ENCODE measurements at places on chromosomes 1 and 21. TPM values are rescaled to one million over a fixed set of nuclear protein-coding genes. Genes with fewer than 3 reads are reported as not detected.

Gene EFNA3
- total RNA-seq, result 6.0 TPM

Gene PGLYRP4
- total RNA-seq, result not detected

Gene OR14K1
- not detected for total RNA-seq

Gene SHISA4
- total RNA-seq, result 0.41 TPM

Gene SPATC1L
- 14.7 TPM for total RNA-seq

Gene KCNJ9
- total RNA-seq, result not detected

Gene KCNQ4
- 0.57 TPM for total RNA-seq

Gene DMBX1
- total RNA-seq, result not detected

Gene LACTBL1
- total RNA-seq, result not detected

Gene OSCP1
- 0.59 TPM for total RNA-seq

Gene FCGR2B
- not detected for total RNA-seq

- no peak for DNase-seq
- no peak overlapping the region for H3K27ac ChIP-seq
- peaks cover 2% of the 10 kb centered on the region for H3K27me3 ChIP-seq
- H3K4me3 ChIP-seq, result no peak overlapping the region
- H3K36me3 ChIP-seq, result no peaks in the 10 kb centered on the region
- H3K4me1 ChIP-seq, result no peaks in the 10 kb centered on the region
These were observed 69.1 kb downstream of the TGFB2 start for GRCh38 chr1:218414060-218414728.

GRCh38 chr1:64766429-64766828 lies 21.6 kb downstream of the RAVER2 start:
- H3K4me3 ChIP-seq, result no peak overlapping the region
- no peak for DNase-seq
- H3K27ac ChIP-seq, result no peak overlapping the region
- H3K27me3 ChIP-seq, result peaks cover 2% of the 10 kb centered on the region
- no peaks in the 10 kb centered on the region for H3K4me1 ChIP-seq
- H3K36me3 ChIP-seq, result no peaks in the 10 kb centered on the region

GRCh38 chr1:41983451-41983850 lies 64.7 kb upstream of the HIVEP3 start:
- no peak overlapping the region for H3K27ac ChIP-seq
- no peaks in the 10 kb centered on the region for H3K36me3 ChIP-seq
- no peaks in the 10 kb centered on the region for H3K27me3 ChIP-seq
- H3K4me3 ChIP-seq, result no peak overlapping the region

DNA sequence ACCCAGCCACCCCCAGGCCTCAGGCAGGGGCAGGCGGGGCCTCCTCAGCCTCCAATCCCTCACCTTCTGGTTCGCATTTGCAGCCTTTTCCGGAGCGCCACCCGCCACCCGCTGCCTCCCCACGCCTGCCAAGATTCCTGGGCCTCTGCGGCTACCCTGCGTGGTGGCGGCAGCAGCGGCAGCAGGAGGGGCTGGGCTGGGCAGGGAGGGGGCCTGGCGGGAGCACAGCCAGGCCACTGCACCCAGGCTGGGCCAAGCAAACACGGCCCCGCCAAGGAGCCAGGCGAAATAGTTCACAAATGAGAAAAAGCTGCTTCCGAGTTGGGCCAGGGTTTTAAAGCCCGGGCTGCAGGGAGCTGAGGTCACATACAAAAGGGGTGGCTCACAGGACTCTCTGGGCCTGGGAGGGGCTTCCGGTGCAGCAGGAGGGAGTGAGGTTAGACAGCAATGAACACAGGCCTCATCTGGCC lies 9.8 kb downstream of the COL8A2 start:
- H3K4me1 ChIP-seq, result peaks cover 4% of the 10 kb centered on the region
- DNase-seq, result no peak
- H3K36me3 ChIP-seq, result no peaks in the 10 kb centered on the region
- no peaks in the 10 kb centered on the region for H3K27me3 ChIP-seq

DNA sequence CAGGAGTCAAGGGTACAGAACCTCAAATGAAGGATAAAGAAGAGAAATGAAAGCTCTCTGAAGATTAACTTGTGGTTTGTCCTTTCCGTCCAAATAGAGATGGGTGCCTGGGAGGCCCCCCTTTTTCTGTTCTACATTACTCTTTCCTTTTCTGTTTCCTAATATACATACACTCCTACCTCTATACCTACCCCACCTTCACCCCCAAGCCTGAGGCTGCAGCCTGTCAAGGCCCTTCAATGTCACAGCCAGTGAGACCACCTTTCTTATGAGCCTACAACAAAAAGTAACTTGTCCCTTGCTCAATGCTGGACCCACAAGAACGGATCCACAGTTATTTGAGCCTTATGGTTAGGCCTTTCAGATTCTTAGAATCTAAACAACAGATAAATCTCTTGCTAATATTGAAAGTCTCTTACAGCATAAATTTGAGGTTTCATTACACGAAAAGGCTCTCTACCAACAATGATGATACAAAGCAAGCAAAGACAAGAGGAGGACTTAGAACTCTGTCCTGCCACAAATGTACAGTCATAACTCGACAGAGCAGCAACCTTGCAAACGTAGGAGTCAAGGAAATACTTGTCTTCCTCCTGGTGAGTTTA lies 4.1 kb upstream of the TRAF3IP3 start:
- H3K36me3 ChIP-seq, result peaks cover 13% of the 10 kb centered on the region
- no peaks in the 10 kb centered on the region for H3K27me3 ChIP-seq
- peak overlapping the region; percentile 97 for H3K27ac ChIP-seq
- H3K4me1 ChIP-seq, result peaks cover 71% of the 10 kb centered on the region
- DNase-seq, result peak; percentile 49

DNA sequence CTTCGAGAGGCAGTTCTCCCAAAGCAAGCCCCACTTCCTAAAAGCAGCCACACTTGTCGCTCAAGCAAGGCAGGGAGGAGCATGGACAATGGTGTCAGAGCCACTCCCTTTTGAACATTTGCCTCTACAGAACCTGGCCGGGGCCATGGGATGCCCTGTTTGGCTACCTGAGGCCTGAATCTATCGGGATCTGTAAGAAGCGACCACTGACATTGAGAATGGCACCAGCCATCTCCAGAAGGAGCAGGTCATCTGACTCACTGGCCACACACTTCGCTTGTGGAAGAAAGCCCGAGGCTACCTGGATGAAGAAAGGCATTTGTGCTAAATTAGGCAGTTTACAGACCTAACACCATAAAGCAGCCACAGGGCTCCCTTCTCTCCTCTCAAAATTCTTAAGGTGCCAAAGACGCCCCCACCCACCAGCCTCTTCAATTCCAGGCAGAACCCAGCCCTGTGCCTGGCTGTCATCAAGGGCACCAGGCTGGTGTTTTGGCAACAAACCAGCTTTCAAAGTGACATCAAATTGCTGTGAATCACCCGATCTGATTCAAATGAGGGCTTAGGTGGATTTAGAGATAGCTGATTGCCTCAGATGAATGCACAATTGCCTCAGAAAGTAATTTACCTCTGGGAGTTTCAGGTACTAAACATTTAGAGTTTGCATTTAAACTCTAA lies 104.8 kb downstream of the ETS2 start:
- no peak overlapping the region for H3K4me3 ChIP-seq
- H3K27ac ChIP-seq, result no peak overlapping the region
- no peaks in the 10 kb centered on the region for H3K27me3 ChIP-seq
- H3K36me3 ChIP-seq, result no peaks in the 10 kb centered on the region

DNA sequence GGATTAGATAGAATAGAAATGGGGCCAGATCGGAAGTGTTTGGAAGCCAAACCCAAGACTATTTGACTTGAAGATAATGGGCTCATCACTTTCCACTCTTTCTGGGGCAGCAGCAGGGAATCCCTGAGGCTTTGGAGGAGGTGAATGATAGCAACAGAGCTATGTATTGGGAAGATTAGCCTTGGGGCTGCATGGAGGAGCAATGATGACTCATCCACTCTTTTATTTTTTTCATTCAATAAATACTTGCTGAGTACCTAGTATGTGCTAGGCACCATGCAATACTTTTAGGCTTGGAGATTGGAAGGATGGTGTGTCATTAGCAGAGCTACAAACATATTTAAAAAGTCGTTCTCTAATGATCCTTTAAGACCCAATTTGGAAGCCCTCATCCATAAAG lies 166.9 kb upstream of the FOXD3 start:
- no peak overlapping the region for H3K27ac ChIP-seq
- H3K36me3 ChIP-seq, result no peaks in the 10 kb centered on the region
- no peak for DNase-seq

DNA sequence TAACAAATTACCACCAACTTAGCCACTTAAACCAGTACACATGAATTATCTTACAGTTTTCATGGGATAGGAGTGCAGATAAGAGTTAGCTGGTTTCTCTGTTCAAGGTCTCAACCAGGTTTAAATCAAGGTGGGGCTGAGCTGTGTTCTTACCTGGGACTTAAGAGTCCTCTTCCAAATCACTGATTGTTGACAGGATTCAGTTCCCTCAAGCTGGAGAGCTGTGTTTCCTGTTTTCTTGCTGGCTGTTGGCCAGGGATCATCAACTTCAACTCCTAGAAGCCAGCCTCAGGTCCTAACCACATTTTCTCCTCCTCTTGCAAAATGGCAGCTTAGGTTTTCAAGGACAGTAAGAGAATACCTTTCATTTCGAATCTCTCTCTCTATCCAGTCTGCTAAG lies 123.8 kb upstream of the CHRM3 start:
- DNase-seq, result no peak
- H3K27ac ChIP-seq, result no peak overlapping the region
- H3K4me1 ChIP-seq, result no peaks in the 10 kb centered on the region
- H3K4me3 ChIP-seq, result no peak overlapping the region
- no peaks in the 10 kb centered on the region for H3K36me3 ChIP-seq

DNA sequence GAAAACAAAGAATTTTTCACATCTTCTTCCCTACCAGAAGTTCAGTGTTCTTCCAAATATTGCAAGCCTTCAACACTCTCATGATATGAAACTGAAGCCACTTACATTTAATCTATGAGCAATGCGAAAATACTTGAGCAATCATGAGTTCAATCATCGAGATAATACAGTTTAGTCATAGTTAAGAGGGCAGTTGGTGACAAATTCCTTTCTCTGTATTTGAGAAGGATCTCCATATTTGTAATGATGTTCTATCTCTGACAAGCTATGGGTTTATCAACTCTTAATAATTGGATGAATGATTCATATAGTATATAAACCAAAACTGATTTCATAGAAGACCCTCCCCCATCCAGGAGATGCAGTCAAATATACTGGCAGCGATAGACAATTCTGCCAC lies 29.7 kb upstream of the PYHIN1 start:
- peaks cover 3% of the 10 kb centered on the region for H3K4me1 ChIP-seq
- no peak overlapping the region for H3K27ac ChIP-seq
- DNase-seq, result no peak
- H3K27me3 ChIP-seq, result peaks cover 17% of the 10 kb centered on the region
- H3K4me3 ChIP-seq, result no peak overlapping the region
- H3K36me3 ChIP-seq, result no peaks in the 10 kb centered on the region

GRCh38 chr1:50228871-50229384 lies 120.2 kb downstream of the ELAVL4 start:
- no peaks in the 10 kb centered on the region for H3K4me1 ChIP-seq
- no peak overlapping the region for H3K27ac ChIP-seq
- no peaks in the 10 kb centered on the region for H3K27me3 ChIP-seq
- no peaks in the 10 kb centered on the region for H3K36me3 ChIP-seq

DNA sequence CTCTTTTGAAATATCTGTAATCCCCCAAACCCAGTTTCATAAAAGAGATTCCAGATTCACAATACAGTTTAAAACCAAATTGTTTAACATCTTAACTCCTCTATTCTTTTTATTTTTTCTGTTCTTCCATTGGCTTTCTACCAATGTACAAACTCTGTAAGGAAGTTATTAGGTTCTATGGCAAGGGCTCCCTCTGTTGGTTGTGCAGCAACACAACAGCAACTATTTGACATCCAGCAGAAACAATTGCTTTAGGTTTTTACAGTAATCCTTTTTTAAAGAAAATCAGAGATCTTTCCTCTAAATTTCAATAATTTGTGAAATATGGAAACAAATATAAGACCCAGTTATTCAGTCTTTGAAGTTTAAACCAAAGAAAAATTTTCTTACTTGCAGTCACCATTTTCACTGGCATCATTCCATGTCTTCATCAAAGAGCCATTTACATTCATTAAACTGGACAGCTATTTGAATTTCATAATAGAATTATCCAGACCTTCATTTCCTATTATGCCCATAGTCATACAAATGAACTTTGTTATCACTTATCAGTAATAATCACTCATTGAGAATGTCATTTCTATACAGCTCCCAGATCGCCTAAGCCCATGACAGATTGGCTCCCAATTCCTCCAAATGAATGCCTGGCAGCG lies 46.5 kb upstream of the RNF11 start:
- no peaks in the 10 kb centered on the region for H3K36me3 ChIP-seq
- H3K27ac ChIP-seq, result no peak overlapping the region
- H3K27me3 ChIP-seq, result peaks cover 9% of the 10 kb centered on the region
- no peak overlapping the region for H3K4me3 ChIP-seq
- peak; percentile 14 for DNase-seq

GRCh38 chr1:212529211-212529741 lies 79.3 kb upstream of the ATF3 start:
- no peak overlapping the region for H3K27ac ChIP-seq
- no peaks in the 10 kb centered on the region for H3K36me3 ChIP-seq
- H3K4me3 ChIP-seq, result no peak overlapping the region
- H3K4me1 ChIP-seq, result peaks cover 7% of the 10 kb centered on the region

GRCh38 chr1:93033029-93033428 lies 46.1 kb upstream of the MTF2 start:
- H3K4me1 ChIP-seq, result peaks cover 30% of the 10 kb centered on the region
- H3K27me3 ChIP-seq, result peaks cover 5% of the 10 kb centered on the region
- DNase-seq, result no peak

- peaks cover 10% of the 10 kb centered on the region for H3K4me1 ChIP-seq
- no peaks in the 10 kb centered on the region for H3K27me3 ChIP-seq
- no peak for DNase-seq
- H3K4me3 ChIP-seq, result no peak overlapping the region
- peak overlapping the region; percentile 12 for H3K27ac ChIP-seq
- peaks cover 71% of the 10 kb centered on the region for H3K36me3 ChIP-seq
These were observed 11.9 kb downstream of the PACC1 start for GRCh38 chr1:212402666-212403321.

- H3K27ac ChIP-seq, result no peak overlapping the region
- no peak overlapping the region for H3K4me3 ChIP-seq
- H3K27me3 ChIP-seq, result peaks cover 1% of the 10 kb centered on the region
These were observed 44.2 kb downstream of the WDR64 start for GRCh38 chr1:241696172-241696814.

GRCh38 chr1:214327514-214327913 lies 46.6 kb downstream of the SMYD2 start:
- H3K4me3 ChIP-seq, result no peak overlapping the region
- no peaks in the 10 kb centered on the region for H3K27me3 ChIP-seq
- DNase-seq, result no peak
- peaks cover 34% of the 10 kb centered on the region for H3K36me3 ChIP-seq
- no peak overlapping the region for H3K27ac ChIP-seq

DNA sequence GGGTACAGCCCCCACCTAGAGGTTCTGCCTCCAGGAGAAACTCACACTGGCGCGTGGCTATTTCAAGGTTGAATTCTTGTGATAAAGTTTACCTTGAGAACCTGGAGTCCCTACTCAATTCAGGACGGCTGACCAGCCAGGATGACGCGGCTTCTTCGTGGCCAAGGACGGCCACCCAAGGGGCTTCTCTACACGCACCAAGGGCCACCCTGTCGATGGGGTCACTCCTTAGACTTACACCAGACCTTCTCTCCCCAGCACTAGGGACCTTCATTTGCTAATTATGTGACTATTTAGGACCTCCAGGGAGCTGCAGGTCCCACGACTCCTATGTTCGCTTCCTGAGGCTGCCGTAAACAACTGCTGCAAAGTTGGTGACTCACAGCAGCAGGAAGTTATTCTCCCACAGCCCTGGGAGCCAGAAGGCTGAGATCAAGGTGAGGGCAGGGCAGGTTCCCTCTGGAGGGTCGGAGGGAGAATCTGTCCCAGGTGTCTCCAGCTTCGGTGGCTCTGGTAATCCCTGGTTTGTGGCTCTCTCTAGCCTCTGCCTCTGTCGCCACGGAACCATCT lies 135.9 kb downstream of the NPHP4 start:
- H3K36me3 ChIP-seq, result no peaks in the 10 kb centered on the region
- no peak overlapping the region for H3K4me3 ChIP-seq
- H3K27me3 ChIP-seq, result no peaks in the 10 kb centered on the region
- no peak overlapping the region for H3K27ac ChIP-seq

All from activated T-helper 2 cell treated with anti-CD3 and anti-CD28 coated beads, Interferon-gamma antibody, Interleukin-2, Interleukin-4, amounts not matched to agents 10 μg/mL and 5 μg/mL and 100 μg/mL, durations not matched to agents 14 hours and 24 hours and 36 hours (primary cell).